Renal pelvis (tissue), 12 donors: ENCODE measurements at places on chromosomes 7 and 10.

DNA sequence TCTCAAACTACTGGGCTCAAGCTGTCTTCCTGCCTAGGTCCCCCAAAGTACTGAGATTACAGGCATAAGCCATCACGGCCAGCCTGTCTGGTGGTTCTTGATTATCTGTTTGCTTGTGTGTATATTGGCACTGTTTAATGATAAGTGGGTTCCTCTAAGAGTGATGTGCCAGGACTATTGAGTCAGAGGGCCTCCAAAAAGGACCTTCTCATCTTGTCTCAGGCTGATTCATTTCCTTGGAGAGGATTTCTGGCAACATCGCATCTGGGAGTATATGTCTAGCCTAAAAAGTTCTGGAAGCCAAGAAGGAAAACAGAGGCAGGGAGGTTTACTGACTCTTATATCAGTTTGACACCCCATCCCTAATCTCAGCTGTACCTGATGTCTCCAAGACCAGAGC, 27.1 kb upstream of the AKAP9 start:
- DNase-seq, result no peak

DNA sequence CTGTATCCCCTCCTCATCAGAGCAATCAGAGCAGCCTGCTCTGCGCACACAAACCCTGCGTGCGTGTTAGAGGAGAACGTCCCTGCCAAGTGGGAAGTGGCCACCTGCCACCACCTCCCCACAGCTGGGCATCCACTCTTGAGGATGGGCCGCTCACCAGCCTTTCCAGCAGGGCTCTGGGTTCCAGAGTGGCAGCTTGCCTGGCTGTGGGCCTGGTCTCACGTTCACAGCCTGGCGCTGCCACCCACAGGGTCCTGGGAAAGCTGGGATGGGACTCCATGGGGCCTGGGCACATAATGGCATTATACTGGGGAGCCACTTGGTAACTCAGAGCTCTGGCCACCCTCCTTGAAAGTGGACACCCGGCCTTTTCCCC, 151.1 kb upstream of the PPP2R2D start:
- no peak for DNase-seq

GRCh38 chr10:52313933-52314821, at the start of gene DKK1:
Gene DKK1, plus strand, starts transcription at chr10:52314281. Its CDS starts 154 bp downstream, at chr10:52314435.
- DNase-seq, result peak; percentile 56

- DNase-seq, result no peak
Measured at GRCh38 chr7:103988468-103989199, 824 bp downstream of the RELN start.

- DNase-seq, result peak; percentile 17
Measured at GRCh38 chr10:25896421-25896820, 37.6 kb upstream of the MYO3A start.

- DNase-seq, result peak; percentile 83
Measured at GRCh38 chr7:82443547-82444219, at the start of gene CACNA2D1. Gene CACNA2D1, minus strand, starts transcription at chr7:82443777.
